ENCODE measurements at places on chromosomes 7 and 10.

DNA sequence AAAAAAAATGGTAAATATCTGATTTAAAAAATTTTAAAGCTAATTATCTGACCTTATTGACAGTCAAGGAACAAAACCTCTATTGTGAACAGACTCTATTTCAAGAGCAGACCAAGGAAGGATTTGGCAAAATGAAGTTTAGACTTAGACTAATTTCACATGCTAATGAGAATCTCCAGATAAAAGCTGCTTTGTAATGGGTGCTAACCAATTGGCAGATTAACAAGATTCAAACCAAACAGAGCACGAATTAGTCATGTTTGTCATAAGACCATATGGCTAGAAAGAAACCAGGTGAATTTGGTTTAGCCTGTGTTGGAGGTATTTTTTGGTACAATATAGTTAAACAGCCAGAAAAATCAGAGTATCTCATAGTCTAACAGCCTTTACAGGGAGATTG is 429.1 kb upstream of the NFE2L3 start:
- no peak for DNase-seq

DNA sequence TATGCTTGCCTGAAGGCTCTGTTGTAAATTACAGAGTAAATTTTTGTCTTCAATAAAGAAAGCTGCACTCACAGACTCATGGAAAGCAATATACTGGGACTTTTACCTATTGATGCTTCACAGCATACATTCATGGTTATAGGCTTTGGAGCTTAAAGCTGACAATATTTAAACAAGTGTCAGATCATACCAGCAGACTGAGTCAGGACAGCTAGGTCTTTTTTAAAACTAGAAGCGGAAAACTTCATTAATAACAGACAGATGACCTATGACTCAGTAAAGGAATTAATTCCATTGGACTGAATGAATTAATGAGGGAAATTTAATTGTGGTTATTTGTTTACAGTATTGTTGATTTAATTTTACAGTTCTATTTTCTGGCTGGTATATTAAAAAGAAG is 165.8 kb upstream of the DGKB start:
- no peak for DNase-seq

DNA sequence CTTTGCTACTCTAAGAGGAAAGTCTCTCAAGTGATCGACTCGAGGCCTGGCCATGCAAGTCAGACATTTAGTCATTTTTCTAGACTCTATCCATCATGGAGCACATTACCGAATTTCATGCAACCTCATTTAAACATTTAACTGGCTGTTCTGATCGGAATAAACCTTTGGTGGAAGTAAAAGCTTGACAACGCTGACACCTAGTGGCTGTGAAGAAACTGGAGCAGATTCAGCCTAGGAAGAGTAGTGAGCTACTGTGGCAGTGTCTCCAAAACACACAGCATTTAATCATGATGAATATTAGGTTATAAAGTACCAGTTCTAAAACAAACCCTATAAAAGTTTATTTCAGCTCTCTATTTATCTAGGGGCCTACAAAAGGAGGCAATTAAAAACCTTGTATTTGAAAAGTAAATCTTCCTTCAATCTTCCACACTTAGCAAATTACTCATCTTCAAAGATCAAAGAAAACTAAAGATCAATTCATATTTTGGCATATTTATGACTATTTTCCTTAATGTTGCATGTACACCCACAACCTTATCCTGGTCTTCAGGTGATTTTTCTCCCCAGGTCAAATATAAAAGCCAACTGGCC is 175.0 kb downstream of the CTNNA3 start:
- DNase-seq = peak; percentile 16

DNA sequence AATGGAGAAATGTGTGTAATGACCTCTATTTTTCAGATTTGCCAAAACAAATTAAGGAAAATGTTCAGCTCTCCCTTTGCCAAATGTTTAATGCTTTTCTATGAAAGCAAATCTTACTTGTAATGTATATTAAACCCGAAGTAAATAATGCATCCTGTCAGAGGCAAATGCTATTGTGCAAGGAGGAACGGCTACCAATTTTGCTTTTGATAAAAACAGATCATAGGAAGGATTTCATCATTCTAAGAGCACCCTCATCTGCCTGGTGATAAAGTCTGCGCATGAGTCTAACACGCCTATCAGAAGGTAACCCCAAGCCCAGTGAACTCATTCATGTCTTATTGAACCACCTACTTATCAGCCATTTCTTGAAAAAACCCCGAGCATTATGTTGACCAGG is 412.4 kb upstream of the MKI67 start:
- DNase-seq = no peak

- no peak for DNase-seq
Observed at GRCh38 chr7:25384788-25385505, 156.7 kb upstream of the NPVF start.

DNA sequence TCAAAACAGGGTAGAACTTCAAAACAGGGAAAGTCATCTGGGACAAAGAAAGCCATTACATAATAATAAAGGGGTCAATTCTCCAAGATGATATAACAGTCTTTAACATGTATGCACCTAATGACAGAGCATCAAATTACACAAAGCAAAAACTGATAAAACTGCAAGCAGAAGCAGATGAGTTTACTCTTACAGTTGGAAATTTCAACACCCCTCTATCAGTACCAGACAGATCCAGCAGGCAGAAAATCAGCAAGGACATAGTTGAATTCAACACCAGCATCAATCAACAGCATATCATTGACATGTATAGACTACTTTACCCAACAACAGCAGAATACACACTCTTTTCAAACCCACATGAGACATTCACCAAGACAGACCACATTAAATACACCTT is 233.0 kb upstream of the NEBL start:
- no peak for DNase-seq

- DNase-seq = peak; percentile 61
Observed at GRCh38 chr10:71312811-71313789, 6.0 kb upstream of the SLC29A3 start.

DNA sequence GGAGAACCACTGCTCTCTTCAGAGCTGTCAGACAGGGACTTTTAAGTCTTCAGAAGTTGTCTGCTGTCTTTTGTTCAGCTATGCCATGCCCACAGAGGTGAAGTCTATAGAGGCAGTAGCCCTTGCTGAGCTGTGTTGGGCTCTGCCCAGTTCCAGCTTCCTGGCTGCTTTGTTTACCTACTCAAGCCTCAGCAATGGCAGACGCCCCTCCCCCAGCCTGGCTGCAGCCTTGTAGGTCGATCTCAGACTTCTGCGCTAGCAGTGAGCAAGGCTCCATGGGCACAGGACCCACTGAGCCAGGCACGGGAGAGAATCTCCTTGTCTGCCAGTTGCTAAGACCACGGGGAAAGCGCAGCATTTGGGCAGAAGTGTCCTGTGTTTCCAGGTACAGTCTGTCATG is 12.1 kb upstream of the CPA2 start:
- no peak for DNase-seq

- DNase-seq = no peak
Observed at GRCh38 chr10:113202011-113202410, 252.0 kb downstream of the TCF7L2 start.

DNA sequence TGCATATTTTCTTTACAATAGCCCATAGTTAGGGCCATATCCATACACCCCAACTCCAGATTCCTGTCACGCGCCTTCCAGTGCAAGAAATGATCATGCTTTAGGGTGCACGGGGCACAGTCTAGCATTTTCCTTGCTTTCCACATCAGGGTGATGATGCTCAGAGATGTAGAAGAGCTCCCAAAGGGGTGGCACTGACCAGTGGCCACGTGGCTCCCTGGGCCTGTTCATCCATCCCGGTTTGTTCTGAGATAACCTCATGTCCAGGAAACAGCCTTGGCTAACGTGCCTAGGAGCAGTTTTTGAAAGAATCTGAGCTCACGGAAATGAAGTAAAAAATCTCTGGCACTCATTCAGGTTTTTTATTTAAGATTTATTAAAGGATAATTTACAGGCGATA is 139.3 kb downstream of the GALNT17 start:
- no peak for DNase-seq

DNA sequence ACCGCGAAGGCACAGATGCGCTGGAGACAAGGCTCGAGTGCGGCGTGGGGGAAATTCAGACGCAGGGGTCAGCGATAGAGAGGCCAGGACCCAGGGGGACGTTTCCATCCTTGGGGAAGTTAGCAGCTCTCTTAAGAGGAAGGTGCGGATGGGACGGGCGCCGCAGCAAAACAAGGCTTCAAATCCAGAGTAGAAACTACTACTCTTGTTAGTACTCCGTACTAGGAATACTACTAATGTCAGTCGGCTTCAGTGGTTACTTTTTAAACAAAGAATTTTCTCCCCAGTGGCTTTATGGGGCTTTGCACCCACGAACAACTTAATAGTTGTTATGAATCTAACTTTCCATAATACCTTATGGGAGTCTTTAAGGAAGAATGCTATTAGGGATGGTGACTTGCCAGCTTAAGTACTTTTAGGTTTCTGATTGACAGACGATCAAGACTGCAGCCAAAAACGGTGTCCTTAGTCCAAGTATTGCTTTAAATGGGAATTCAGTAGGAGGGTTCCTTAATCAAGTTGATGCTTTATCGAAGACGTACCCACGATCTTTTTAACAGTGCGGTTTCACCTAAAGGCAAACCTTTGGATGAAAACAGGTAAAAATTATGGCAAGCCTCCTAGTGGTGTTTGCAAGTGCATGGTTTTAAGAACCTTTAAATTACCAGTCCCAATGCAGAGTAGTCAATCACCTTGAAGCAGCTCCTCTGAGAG is 812 bp upstream of the IDE start:
- DNase-seq = no peak

- no peak for DNase-seq
Observed at GRCh38 chr10:86819567-86819966, 63.1 kb downstream of the BMPR1A start.

DNA sequence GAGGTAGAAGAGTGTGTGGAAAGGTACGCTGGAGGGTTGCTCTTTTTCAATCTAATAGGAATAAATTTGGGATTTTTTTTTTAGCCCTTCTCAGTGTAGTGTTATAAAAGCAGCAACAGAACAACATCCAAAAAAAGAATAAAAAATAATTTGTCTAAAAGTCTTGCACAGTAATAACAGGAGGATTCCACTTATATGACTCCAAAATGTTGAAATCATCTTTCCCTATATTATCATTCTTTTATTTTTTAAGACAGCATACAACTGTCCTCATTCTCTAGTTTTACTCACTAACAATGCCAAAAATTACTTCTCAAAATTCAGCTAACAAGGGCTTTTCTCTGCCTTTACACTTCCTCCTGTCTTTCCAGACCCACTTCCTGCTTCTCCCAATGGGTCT is 27.8 kb downstream of the IL2RA start:
- no peak for DNase-seq

DNA sequence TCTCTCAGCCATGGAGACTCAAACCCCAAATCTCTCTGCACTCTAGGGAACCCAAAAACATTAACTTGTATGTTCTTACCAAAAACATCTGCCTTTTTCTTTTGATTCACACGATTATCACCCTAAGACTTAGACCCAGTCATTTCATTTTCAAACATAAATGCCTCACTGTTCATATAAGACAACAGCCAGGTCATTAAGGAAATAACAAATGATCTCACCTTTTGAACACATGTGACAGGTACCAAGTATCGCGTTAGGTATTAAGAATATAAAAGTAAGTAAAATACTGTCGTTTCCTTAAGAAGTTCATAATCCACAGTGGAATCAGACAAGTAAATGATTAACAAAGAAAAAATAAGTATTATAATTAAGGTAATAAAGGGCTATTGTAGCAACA is 8.8 kb downstream of the TM9SF3 start:
- no peak for DNase-seq

DNA sequence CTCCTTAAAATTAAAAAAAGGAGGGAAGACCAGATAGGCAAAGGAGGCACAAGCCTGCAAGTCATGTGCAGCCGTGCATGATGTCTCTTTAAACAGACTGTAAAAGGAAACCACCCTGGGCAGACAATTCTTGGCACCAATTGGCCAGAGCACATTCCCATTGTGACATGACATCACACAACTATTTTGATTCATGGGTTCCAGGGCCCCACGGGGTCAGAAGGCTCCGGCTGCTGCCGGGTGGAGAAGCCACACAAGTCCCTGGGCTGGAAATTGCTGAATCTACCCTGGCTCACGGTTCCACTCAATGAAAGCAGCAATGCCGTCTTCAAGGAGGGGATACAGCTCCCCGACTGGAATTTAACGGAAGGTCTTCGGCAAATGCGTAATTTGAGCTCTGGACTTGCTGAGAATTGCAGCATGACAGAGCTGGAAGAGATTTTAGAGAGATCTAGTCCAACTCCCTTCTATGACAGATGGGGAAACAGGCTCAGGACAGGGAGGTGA is 140.5 kb downstream of the PRKAG2 start:
- DNase-seq = peak; percentile 88

DNA sequence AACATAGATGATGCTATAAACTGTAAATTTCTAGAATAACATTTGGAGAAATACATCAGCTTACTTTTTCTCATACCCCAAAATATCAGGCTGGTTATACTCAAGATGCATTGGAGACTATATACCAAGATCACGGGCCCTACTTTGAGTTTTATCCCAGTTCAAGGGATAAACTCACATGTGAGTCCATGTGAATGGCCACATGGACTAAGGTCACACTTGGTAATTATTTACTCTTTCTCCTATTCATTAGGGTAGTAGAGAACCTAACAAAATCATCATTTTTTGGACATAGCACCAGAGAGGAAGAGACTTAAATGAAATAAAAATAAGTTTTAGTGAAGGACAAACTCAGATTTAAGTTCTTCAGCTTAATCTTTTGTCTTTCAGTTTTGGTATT is 93.1 kb upstream of the GATAD1 start:
- DNase-seq = no peak

DNA sequence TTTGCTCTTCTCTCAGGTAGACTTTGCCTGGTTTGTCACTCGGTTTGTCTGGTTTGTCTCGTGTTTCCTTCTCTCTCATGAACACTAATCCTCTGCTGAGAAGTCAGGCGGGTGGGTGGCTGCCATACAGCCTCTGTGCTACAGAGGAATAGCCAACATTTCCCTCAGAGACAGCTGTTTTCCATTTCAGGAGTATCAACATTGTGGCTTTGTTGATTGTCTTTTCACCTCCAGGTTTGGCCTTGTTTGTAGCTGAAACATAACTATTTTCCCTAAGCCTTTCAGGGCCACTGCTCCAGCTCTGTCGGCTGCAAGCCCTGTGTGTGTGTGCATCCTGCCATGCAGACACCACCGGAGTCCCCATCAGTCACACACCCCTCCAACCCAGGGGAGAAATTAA is 122.8 kb downstream of the BAMBI start:
- DNase-seq = peak; percentile 17

GRCh38 chr10:48745662-48746245 is 61.1 kb downstream of the WDFY4 start:
- DNase-seq = no peak

DNA sequence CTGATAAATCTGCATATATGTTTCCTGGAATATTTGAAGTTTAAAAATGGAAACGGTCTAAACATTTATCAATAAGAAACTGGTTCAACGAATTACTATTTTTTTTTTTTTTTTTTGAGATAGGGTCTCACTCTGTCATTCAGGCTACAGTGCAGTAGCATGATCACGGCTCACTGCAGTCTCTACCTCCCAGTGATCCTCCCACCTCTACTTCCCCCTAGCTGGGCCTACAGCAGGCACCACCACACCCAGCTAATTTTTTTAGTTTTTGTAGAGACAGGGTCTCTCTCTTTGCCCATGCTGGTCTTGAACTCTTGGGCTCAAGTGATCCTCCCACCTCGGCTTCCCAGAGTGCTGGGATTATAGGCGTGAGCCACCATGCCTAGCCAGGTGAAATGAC is 68.3 kb downstream of the UBE2H start:
- DNase-seq = no peak

- DNase-seq = no peak
Observed at GRCh38 chr10:61192042-61192441, 248.1 kb upstream of the RHOBTB1 start.

GRCh38 chr7:141122736-141123135 is 48.9 kb downstream of the TMEM178B start:
- no peak for DNase-seq
